Jurkat, Clone E6-1 (cell line): ENCODE measurements at places on chromosomes 16 and 17.

DNA sequence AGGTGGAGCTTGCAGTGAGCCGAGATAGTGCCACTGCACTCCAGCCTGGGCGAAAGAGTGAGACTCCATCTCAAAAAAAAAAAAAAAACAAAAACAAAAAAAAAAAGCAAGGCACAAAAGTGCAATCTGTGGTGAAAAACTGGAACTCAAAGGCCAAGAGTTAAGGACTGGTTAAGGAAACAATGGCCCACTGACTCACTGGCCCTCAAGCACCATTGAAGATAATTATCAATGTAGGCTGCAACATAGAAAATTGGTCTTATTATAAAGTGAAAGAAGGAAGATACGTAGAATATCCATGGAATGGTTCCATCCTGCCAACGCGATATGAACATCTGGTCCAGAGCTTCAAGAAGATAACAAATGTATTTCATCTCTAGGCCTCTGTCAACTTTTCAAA is 444.2 kb downstream of the SOX9 start:
- no peak for DNase-seq

DNA sequence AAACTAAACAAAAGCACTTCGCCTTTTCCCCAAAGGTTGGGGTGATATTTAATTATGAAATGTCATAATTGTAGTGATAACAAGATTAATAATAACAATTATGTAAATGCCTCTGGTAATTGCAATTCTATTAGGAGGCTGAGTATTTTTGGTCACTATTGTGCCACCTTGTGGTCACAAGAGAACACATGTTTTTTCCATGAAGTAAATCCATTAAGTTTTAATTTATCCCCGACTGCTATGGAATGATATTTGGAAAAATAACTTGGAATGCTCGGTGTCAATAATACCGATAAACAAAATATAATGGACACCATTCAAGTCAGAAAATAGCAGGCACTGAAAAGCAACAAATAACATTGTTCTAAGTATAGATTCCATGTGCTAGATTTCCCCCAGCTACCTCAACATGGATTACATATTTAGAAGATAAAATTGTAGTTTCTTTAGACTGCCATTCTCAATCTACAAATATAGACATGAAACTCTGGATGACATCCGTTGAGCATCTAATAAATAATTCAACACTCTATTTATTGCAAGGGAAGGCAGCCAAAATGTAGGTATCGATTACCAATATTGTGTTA is 25.0 kb upstream of the KCNJ2 start:
- DNase-seq = peak; percentile 4

DNA sequence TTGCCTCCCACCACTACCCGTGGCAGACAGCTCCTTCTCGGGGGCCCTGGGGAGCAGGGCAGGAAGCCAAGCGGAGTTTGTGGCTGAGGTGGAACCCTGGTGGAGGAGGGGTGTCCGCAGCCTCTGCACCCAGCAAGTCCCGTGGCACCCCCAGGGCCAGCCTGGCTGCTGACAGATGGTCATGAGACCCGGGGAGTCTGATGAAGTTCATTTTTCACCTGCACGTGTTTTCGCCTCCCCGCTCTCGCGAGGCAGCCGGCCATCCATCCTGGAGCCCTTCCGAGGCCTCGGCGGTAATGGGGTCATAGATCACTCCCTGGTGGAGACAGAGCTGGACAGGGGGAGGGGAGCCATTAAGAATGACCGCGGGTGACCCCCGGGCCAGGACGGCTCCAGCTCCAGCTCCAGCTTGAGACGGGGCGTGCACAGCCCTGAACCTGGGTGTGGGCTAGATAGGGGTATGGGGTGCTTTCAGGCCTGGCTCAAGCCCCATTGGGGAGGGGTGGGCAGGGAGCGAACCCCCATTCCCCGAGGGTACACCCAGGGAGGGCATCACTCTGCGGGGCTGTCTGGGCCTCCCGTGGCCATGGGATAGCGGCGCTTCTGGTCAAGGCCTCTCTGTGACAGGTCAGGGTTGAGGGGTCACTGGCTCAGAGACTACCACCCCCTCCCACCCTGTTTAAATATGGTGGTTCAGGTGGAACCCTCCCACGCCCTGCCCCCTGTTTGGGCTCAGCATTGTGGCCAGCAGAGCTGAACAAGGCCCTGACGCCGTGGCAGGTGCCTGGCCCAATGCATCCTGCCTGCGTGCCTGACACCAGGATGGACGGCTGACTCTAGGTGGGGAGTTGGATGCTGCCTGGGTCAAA is 227.4 kb upstream of the GSE1 start:
- no peak for DNase-seq

GRCh38 chr17:20121359-20122253 is 112.4 kb downstream of the SPECC1 start:
- DNase-seq = peak; percentile 40

DNA sequence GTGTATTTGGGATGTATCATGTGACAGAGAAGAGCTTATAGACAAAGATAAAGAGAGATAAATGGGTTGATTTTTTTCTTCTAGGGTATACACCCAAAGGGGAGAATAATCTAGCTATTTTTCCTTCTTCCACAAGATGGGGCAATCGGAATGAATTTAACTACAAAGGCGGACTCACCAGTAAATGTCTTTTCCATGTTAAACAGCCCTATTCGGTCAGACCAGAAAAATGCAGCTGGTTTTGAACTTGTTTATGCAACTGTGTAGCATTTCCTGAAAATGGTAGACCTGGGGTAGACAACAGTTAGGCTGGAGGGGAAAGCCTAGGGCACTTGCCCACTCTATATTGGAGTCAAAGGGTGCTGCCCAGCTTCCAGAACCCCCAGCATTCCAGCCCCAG is 477.1 kb downstream of the TOX3 start:
- DNase-seq = peak; percentile 12

- no peak for DNase-seq
Observed at GRCh38 chr16:28858421-28858820, 5.2 kb upstream of the SH2B1 start.

DNA sequence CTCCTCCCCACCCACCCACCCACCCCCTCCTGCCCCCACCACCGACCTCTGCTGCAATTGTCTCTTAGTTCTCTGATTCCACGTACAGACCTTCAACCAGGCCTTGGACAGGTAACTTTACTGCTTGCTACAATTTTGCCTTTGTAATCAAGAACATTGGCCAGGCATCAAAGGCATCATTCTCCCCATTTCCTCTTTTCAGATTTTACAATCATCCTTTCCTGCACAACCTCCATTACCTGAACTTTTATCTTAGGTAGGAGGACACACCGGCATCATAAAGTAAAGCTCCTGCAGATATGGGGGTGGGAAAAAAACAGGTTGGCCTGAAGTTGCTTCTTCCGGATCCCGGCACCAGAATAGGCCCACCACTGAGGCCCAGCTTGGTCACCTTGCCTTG is 25.7 kb upstream of the SUPT4H1 start:
- no peak for DNase-seq

DNA sequence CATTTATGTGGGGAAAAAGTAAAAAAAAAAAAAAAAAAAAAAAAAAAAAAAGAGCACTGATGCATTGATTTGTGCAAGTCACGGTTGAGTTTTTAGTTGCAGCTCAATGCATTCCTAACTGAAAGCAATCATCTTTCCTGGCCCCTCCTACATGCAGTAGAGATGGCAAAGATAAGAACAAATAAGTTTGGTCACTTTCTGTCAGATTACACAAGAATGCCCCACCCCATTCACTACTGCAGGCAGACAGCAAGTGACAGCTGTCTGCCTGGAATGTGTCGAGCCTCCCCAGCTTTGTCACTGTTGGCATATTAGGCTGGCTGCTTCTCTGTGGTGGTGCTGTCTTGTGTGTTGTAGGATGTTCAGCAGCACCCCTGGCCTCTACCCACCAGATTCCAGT is 243.5 kb downstream of the FOXL1 start:
- DNase-seq = no peak

- DNase-seq = no peak
Observed at GRCh38 chr17:29049541-29050145, 6.7 kb downstream of the PIPOX start.

GRCh38 chr16:64864232-64864809 is 257.5 kb downstream of the CDH11 start:
- no peak for DNase-seq

- DNase-seq = no peak
Observed at GRCh38 chr16:55001931-55002330, 71.3 kb downstream of the IRX5 start.

DNA sequence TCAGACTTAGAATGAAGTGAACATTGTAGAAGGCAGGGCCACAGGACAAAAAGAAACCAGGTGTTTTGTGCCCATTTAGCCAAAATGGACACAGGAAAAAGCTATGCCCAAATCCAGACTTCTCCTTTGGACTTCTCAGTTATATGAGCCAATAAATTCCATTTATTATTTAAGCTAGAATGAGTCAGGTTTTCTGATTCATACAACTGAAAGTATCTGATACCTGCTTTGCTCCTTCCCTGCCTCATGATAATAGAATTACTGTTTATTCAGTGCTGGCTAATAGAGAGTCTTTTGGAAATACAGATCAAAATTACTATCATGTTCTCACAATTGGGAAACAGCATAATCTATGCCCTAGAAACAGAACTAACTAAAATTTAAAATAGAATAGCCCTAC is 8.7 kb upstream of the CPD start:
- no peak for DNase-seq

DNA sequence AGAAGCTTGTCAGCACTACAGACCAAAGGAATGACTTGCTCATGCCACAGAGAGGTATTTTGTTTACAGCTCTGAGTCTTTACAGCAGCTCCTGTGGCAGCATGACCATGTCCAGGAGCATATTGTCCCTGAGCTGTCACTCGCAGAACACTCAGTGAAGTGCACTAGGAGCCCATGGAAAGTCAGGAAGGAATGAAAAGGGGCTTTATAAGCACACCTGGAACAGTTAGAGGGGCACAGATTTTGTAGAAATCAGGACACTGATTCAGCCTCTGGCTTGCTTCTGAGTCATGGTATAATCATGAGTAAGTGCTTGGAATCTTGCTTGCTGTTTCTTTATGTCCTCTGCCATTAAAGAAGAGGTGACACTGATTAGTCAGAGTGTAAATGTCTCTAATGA is 41.0 kb downstream of the TADA2A start:
- no peak for DNase-seq

DNA sequence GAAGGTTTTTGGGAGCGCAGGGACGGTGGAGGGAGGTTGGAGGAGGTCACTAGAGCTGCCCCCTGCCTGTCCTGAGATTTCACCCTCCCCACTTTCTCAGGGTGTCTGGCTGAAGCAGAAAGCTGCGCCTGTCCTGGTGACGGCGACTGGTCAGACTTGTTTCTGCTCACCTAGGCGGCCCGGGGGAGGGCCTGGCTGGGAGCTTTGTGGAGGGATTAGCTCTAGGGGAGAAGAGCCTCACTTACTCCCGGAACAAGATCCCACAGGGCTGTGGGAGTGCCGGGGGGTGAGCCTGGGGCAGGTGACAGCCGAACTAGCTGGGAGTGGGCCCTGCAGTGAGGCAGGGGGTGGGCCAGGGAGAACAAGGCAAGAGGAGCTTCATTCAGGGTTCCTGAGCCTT is 11.5 kb downstream of the NHERF1 start:
- DNase-seq = no peak

DNA sequence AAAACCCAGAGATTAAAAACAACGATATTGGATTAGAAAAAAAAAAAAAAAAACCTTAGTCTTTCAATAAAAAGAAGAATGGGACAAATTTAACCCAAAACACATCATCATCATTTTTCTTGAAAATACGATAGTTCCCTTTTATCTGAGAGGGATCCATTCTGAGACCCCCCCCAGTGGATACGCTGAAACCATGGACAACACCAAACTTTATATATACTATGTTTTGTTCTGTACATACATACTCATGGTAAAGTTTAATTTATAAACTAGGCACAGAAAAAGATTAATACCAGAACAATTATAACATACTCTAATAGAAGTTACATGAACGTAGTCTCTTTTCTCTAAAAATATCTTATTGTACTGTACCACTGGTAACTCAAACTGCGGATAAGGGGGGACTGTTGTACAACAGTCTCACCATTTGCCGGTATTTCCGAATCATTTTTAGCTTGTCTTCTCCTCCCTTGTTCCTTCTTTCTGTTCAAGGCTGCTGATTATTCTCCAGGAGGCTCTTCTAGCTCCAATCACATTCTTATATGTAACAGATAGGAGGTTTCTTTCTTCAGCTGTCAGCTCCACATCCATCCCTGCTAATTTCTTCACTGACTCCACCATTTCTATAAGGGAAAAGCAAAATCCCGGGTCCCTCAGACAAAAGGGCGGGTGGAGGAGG is 37.0 kb downstream of the RNF135 start:
- no peak for DNase-seq

GRCh38 chr17:77235370-77235941 is 94.7 kb downstream of the SEC14L1 start:
- no peak for DNase-seq

DNA sequence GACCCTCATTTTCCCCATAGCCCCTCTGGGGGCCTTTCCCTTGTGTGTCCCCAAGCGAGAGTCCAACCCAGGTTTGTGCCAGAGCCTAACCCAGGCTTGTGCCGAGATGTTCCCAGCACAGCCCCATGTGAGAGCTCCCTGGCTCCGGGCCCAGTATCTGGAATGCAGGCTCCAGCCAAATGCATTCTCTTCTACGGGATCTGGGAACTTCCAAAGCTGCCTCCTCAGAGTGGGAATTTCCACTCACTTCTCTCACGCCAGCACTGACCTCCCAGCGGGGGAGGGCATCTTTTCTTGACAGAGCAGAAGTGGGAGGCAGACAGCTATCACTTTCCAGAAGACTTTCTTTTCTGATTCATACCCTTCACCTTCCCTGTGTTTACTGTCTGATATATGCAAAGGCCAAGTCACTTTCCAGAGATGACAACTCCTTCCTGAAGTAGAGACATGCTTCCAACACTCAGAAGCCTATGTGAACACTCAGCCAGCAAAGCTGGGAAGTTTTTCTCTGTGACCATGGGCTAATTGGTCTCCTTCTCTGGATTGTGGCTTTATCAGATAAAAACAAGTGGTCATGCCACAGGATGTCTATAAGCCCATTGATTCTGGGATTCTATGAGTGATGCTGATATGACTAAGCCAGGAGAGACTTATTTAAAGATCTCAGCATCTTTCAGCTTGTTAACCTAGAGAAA is 2.5 kb upstream of the CCL2 start:
- DNase-seq = no peak

DNA sequence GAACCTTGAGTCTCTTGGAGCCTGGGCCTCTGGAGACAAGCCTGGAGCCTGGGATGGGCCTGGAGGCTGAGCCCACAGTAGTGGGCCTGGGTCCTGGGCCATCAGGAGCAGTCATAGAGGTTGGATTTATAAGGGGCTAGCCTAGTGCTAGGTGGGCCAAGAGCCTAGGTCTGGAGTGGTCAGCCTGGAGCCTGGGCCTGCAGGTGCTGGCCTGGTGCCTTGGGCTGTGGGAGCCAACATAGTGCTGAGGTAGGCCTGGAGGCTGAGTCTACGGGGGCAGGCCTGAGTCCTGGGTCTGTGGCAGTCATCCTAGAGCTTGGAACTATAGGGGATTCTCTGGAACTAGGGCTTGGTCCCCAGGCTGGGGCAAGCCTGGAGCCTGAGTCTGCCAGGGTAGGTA is 414.1 kb downstream of the XYLT1 start:
- no peak for DNase-seq
